Astrocyte of the cerebellum (primary cell): ENCODE measurements at places on chromosomes 6 and 20.

DNA sequence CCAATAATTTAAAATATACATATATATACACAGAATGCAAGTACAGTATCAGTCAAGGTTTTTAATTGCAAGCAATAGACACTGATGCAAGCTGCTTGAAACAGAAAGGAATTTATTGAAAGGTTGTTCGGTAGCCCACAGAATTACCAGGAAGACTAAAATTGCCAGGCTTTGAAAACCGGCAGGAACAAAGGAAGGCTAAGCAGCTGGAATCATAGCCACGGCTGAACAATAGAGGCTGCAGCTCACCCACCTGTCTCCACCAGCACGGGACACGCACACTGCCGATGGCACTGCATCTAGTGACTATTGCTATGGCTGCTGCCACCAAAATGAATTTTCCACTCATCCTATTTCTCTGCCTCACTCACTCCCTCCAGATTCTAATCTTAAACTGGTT, 22.0 kb upstream of the L3MBTL3 start:
- no peak for DNase-seq

DNA sequence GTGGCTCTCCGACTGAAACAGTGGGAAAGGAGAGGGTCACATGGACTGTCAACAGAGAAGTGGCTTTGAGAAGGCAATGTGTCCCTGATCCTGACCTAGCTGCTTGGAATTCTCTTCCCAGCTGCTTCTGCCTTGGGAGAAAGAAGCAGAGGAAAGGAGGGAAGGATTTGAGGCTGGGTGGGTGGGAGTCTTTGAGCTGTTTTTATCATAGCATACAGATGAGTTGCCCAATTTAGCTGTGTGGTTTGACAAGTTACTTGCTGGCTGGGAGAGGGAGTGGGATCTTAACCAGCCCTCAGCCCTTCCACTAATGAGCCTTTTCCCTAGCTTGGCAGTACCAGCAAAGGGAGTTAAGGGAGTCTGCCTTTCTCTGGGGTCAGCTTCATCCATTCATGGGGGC, 51.1 kb upstream of the MYL9 start:
- DNase-seq, result no peak

DNA sequence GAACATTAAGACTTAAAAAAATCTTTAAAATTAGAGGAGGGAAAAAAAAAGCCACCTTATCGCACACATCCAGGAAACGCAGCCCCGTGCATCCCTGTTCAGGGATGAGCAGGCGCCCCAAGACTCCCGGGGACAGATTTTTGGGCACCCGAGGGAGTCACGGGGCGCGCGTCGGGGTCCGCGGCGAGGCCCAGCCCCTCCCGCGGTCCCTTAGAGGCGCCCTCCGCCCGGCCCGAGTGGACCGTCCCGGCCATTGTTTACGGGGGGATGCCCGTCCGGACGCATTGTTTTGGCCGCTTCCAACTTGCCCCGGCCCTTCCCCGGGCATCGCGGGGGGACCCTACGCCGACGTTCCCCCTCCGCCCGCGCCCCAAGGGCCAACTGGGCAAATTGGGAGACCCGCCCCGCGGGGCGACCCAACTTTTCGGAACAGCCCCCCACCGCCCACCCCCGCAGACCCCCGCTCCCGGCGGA, 610 bp downstream of the ZNF217 start:
- DNase-seq, result no peak

GRCh38 chr6:157651731-157652490, 171.1 kb upstream of the SNX9 start:
- no peak for DNase-seq

DNA sequence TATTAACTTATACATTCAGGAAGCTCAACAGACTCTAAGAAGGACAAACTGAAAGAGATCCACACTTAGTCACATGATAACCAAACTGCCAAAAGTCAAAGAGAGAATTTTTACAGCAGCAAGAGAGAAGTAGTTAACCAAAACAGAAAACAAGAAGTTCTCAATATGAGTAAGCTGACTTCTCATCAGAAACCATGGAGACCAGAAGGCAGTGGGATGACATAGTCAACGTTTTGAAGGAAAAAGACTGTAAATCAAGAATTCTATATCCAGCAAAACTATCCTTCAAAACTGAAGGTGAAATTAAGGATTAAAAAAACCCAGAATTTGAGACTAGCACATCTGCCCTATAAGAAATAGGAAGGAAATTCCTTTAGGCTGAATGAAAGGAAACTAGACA, 60.4 kb downstream of the COL19A1 start:
- DNase-seq, result no peak

GRCh38 chr20:42441196-42441863, 748.4 kb downstream of the PTPRT start:
- no peak for DNase-seq

DNA sequence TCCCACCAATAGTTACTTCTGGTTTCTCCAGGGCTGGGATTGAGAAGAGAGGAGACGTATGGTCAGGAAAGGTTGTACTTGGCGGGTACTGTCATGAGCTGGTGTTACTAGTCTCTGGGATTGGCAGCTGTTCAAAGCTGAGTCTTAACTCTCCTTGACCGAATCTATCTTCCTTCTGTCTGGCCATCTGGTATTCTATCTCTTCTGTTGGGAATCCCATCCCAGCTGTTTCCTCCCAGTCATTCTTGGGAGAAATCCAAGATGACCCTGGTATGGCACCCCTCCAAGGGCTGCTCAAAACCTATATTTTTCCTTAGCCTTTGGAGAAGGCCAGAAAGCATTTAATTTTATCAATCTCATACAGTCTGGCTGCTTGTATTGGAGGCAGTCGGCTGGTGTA, 287.0 kb upstream of the CHD6 start:
- no peak for DNase-seq

DNA sequence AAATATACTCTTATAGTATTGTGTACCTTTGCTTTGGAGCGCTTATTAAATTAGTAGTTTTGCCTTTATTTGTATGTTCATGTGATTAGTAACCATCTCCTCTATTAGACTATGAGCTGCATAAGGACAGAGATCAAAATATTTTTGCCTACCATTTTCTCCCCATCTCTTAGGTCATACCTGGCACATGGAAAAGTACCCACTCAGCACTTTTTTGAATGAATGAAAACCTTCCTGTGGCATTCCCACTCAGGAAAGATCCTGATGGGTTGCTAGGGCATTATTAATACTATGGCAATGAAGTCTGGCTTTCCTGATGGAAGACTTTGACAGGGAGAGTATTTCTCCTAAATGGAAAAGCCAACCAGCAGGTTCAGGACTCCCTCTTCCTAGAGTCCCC, 20.3 kb upstream of the CHD6 start:
- DNase-seq, result no peak

GRCh38 chr6:80605165-80605989, 498.9 kb downstream of the BCKDHB start:
- DNase-seq, result peak; percentile 26

DNA sequence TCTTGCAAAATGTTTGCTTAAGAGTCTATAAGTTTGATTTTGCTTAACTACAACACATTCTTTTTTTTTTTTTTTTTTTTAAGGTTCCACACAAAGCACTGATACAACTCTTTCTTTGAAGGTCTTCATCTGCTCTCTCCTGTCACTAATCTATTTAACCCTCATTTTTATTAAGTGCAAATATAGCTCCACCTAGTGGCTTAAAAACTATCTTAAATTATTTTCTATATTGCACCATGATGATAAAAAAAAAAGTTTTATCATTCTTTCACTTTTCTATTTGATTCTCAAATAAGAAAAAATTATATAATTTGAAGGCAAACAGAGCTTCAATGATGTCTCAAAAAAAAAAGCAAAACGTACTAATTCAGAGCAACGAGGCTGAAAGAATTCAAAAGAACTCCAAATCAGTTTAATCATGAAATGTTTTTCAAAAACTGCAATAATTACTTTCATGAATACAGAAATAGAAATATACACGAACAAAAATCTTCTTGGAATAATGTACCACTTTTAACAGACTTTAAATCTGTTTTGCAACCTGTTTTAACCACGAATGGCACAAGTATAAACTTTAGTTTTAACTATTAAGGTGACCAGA, 12.8 kb downstream of the ESF1 start:
- no peak for DNase-seq

GRCh38 chr6:87654875-87655454, 47.1 kb downstream of the AKIRIN2 start:
- no peak for DNase-seq

DNA sequence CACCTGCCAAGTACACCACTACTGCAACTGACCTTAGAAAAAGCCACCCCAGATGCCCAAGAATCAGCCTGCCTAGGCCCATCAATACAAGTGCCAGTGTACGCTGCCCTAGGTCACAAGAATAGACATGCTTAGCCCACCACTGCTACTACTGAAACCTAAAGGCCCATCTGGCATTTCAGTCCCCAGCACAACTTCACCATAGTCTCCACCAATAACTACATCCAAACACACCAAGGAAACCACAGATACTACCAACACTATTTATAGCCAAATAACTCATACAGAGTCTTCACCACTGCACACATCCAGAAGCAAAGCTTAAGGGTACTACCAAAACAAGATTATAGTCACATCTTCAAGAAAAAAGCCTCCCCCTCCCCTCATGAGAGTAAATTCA, 28.2 kb downstream of the TREML4 start:
- DNase-seq, result no peak

- DNase-seq, result no peak
Measured at GRCh38 chr20:14724036-14724435, 386.6 kb upstream of the FLRT3 start.

- DNase-seq, result no peak
Measured at GRCh38 chr20:942611-943010, 26.5 kb upstream of the ANGPT4 start.

DNA sequence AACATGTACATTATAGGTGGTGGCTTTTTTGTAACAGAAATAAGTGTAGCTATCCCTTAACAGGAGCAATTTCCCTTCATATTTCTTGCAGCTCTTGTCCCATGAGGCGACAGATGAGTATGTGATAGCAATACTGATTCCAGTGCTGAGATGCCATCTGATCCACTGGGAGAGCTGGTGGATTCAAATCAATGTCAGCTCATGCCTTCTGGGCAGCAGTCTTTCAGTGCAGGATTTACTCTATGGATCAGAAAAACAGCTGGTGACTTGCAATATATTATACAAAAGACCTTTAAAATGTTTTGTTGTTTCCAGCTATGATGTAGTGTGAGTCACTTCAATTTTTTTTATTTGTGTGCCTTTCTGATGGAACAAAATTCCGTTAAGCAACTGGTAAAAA, 259.9 kb upstream of the SASH1 start:
- DNase-seq, result no peak

DNA sequence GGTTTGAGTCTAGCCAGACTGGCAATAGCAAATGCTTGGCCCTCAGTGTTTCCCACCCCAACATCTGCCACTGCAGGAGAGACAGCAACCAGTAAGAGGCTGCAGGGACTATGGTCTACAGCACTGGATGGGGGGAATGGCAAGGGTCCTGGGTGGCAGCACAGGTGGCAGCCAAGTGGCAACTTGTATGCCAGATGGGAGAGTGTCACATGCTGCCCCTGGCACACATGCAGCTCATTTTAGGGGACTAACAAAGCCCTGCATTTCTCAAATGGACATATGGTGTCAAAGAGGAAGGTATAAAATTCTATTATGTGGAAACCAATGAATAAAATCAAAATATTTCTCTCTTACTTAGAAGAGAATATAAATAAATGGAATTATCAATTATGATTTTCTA, 298.7 kb upstream of the MARCKS start:
- DNase-seq, result no peak
